ENCODE measurements at places on chromosomes 1 and 21. TPM values are rescaled to one million over a fixed set of nuclear protein-coding genes. Genes with fewer than 3 reads are reported as not detected.

The TMEM200B gene
- 7.6 TPM for polyA plus RNA-seq

The LCE1B gene
- polyA plus RNA-seq: not detected

The SAMD11 gene
- 13.3 TPM for polyA plus RNA-seq

The PCSK9 gene
- polyA plus RNA-seq: 0.13 TPM

The NBL1 gene
- 47.4 TPM for polyA plus RNA-seq

The BSND gene
- polyA plus RNA-seq: 22.7 TPM

The LRRC53 gene
- not detected for polyA plus RNA-seq

The GBP7 gene
- polyA plus RNA-seq: not detected

The EPS8L3 gene
- not detected for polyA plus RNA-seq
